ENCODE measurements at places on chromosomes 7 and 10. TPM values are rescaled to one million over a fixed set of nuclear protein-coding genes. Genes with fewer than 3 reads are reported as not detected.

- no peak for DNase-seq
These were observed 2.9 kb downstream of the GLCCI1 start for GRCh38 chr7:7971308-7972040.

GRCh38 chr10:95214369-95214768 lies 20.3 kb downstream of the ACSM6 start:
- no peak for DNase-seq

DNA sequence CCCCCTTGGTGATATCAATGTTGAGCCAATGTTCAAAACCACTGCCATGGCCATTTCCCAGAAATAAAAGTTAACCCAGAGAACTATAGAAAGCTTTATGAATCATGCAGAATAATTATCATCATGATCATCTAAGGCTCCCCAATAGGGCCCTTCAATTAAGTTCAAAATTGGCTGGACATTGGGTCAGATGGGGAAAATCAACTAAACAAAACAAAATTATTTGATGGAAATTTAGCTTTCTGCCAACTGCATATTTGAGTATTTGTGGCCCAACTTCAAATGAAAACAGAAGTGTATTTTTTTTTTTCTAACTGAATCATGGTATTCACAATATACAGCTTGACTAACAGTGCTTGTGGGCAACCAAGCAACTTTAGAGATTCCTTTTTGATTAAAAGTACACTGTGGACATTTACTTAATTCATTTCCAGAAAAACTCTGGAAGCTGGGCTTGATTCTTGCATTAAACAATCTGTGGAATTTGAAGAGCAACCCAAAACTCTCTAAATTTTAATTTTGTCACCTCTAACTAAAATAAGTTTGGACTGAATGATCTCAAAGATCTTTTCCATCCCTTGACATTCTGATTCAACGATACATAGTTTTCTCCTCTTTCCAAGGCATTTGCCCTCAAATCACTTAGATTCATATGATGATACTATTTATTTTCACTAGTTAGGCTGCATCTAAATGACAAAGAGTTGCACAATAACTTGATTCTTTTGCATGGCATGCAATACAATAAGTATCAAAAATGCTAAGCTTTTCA lies 203.2 kb downstream of the AHR start:
- DNase-seq, result no peak

DNA sequence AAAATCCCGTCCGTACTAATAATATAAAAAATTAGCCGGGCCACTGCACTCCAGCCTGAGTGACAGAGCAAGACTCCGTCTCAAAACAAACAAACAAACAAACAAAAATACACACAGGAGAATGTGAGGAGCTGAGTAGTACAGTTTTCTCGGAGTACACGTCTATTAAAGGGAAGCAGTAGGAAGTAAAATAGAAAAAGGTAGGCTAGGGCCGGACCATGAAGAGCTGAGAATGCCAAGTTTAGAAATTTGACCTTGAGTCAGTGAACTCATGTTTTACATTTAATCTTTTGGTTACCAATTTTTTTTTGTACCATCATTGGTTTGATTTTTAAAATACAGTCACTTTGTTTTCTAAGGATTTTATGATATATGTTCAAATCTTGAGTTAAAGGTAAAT lies 64.1 kb downstream of the KAT6B start:
- DNase-seq, result no peak

- DNase-seq, result no peak
These were observed 3.2 kb upstream of the CDHR1 start for GRCh38 chr10:84191106-84191505.

DNA sequence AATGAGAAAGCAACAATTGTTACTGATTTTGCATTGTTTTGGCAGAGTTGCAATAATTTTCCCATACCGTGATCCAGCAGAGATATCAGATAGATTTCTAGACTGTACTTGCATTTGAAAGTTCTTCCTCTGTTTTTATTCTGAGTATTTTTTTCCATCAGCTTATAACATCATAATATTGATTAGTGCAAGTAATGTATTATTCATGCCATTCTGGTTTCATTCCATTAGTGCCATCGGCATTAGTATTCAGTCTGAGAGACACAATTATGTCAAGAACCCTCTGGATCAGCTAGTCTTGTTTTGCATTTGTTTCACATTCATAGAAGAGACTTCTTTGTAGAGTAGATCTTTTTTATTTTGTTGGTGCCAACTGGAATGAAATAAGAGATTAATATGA lies 304.0 kb downstream of the BBS9 start:
- DNase-seq, result no peak

DNA sequence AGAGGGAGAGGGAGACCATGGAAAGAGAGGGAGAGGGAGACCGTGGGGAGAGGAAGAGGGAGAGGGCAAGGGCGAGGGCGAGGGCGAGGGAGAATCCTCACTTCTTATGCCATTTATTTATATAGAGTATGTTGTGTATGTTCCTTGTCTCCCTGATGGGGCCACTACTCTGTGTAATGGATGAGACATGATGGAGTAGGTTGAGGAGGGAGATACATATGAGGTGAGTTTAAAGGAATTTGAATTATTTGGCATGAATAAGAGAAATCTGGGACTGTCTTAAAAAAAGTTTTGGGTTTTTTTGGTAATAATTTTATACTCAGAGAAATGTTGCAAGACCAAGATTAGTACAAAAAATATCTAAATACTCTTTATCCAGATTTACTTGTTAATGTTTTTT lies 20.1 kb downstream of the CCSER2 start:
- DNase-seq, result no peak

DNA sequence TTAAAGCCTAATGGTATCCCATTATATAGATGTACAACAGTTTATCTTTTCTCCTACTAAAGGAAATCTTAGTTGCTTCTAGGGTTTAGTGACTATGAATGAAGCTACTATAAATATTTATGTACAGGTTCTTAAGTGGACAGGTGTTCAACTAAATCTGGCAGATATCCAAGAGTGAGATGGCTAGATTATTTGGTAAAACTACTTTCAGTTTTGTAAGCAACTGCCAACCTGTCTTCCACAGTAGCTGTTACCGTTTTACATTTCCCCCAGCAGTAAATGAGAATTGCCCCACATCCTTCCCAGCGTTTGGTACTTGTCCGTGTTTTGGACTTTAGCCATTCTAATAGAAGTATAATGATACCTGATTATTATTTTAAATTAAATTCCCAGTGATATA lies 144.9 kb upstream of the MAGI2 start:
- DNase-seq, result no peak

GRCh38 chr7:26052706-26053105 lies 99.3 kb upstream of the NFE2L3 start:
- no peak for DNase-seq

SH2D4B gene
- not detected for total RNA-seq

CCL24 gene
- not detected for total RNA-seq

PON2 gene
- total RNA-seq, result 17.5 TPM

SPDYE6 gene
- total RNA-seq, result not detected

CACNB2 gene
- total RNA-seq, result 1.6 TPM

CRYGN gene
- not detected for total RNA-seq

PALD1 gene
- total RNA-seq, result 2.3 TPM

C10orf53 gene
- 0.16 TPM for total RNA-seq

SMNDC1 gene
- total RNA-seq, result 43.1 TPM

ZNF239 gene
- 0.66 TPM for total RNA-seq

ANKRD61 gene
- 0.25 TPM for total RNA-seq
